KBM-7 (cell line): ENCODE measurements at places on chromosomes 1 and 21.

DNA sequence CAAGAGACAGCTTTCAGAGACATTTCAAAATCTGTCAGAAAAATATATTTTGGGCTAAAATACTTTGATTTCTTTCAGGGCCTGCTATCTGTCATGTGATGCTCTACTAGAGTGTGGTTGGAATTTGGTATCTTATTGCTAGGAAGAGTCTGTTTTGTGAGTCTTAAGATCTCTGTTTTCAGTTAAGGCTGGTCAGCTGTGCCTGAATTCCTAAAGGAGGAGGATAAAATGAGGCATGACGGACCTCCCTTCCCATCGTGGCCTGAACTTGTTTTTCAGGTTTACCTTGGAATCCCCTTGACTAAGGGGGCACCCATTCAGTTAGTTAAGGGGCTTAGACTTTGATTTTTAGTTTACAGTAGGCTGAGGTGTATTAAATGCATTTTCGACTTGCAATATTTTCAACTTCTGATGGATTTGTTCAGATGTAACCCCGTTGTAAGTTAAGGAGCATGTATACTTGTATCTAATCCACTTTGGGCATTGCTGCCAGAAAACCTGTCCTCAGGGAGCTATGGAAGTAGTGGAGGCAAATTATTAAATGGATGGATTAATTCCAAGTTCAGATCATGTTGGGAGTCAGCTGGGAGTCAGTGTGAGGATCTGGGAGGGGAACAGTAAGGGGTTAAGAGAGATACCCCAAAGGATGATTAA lies 18.3 kb downstream of the CAPN2 start:
- no peak for DNase-seq

GRCh38 chr1:3816331-3817137 lies 20.2 kb upstream of the LRRC47 start:
- DNase-seq = no peak

DNA sequence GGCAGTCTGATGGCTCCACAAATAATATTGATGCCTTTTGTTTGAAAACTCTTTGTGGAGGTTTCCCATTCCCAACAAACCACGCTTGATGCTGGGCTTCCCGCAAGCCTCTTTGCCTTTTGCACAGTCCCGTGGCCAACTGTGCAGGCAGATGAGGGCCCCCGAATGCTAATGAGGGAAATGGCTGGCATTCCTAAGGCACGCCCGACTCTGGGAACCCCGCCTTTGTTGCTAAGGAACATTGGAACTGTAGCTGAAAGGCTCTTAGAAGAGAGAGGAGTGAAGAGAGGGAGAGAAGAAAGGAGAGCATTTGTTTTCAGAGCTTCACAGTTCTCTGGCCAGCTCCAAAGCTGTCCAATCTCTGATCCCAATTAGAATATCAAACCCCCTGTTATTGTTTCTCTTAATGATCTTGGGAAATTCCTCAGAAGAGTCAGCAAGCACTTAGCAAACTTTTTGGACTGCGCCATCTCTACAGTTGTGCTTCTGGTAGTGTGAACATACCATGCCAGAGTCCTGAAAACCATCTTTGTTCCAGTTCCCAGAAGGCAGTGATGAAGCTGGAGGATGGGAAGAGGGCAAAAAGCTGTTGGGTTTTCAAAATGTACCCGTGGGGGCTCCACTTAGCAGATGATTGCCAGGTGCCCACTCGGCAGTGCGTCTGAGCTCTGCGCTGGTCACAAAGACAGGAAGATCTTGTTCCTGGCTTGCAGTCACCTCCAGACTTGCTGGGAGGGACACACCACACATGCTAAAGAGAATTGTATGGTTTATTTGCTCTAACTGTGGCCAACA lies 60.1 kb upstream of the CYP2J2 start:
- no peak for DNase-seq

DNA sequence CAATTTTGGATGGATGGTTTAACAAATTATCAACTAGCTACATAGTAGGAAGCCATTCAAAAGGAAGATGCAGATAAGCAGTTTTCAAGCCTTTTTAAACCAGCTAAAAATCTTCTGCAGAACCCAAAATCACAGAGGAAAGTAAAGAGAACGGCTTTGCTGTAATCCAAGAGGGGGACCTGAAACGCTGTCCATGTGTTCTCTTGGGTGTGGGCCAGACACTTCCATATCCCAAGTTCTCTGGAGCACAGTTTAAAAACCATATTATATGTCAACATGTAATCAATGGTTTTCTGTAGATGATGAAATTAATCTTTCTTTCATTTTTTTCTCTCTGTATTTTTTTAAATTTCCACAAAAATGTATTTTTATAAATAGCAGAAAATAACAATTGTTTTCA lies 90.5 kb downstream of the SELENOF start:
- no peak for DNase-seq
